T-helper 9 cell (primary cell): ENCODE measurements at places on chromosomes 5 and 9.

- no peak for DNase-seq
These were observed 1043.4 kb upstream of the CDH10 start for GRCh38 chr5:25688156-25688555.

GRCh38 chr5:1524799-1525623, 1.3 kb upstream of the LPCAT1 start:
- DNase-seq, result no peak

DNA sequence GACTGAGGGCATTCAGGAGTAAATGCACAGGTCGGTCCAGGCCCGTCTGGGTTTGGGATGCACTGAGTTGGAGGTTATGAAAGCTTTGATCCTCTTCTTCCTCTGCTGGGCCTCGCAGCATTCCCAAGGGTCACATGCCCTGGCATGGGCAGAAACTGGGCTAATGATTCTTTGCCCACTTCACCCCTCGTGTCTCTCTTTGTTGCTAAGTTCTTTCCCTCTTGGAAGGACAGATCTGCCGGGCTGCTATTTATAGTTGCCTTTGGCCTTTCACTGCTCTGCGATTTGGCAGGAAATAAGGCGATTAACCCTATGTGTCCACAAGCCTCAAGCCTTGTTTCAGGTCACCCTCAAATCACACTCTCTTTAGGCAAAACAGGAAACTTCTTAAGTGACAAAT, 66.9 kb downstream of the ENTREP1 start:
- DNase-seq, result no peak

DNA sequence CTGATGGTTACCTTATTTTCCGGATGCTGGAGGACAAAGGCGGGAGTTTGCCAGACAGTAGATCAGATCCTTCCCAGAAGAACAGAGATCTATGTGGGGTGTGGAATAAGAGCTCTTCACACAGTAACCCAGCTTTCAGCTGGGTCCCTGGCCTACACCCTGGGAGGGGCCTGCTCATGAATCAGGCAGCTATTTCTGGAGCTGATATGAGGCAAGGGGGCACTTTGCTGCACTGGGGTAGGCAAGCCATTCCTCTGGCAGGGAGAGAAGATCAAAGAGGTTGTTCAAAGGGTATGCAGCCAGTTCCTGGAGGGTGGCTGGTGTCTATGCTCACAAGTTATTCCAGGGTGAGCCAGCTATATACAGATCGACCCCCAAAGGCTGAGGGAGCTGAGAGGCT, 48.6 kb downstream of the CYSTM1 start:
- DNase-seq, result no peak

DNA sequence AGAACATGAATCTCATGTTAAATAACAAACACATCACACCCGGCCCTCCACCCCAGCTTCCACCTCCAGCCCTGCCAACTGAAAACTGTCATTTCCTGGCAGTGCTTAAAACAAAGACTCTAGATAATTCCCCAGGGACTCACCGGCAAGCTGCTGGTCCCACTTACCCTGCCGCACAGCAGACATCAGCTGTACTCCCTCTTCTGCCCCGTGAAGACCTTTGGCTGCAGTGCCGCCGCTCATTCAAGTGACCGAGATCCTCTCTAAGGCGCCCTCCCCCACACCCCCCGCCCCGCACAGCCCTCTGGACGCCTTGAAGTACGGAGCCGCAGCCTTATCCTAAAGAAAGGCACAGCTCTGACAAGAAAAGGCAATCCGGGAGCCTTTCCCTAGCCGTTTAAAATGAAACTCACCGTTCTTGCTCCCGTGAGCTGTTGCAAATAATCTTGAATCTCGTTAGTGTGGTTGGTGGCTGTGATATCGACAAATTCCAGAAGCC, 434 bp downstream of the GLRX start:
- DNase-seq, result peak; percentile 25

DNA sequence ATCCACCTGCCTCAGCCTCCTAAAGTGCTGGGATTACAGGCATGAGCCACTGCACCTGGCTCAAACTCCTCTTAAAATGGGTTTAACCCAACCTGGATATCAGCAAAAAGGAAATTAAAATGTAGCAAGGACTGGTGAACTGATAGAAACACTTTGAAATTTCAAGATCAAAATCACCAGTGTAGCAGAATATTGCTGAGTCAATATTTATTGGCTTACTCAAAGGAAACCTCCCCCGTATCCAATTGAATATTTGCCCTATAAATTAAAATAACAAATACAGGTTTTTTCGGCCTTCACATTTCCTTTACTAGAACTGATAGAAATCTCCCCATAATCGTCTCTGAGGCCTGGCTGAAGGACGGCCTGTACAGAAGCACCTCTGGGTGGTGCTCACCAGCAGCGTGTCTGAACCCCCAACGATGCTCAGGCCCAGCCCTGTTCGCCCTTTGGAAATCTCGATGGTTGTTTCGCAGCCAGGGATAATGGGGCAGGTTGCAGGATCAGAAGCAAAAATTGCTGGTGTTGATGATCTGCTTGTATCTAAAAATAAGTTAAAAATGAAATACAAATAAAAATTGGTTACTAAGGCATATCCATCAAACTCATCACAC, 156.6 kb downstream of the MPDZ start:
- no peak for DNase-seq

GRCh38 chr5:14357851-14358250, 214.7 kb downstream of the TRIO start:
- DNase-seq, result no peak

DNA sequence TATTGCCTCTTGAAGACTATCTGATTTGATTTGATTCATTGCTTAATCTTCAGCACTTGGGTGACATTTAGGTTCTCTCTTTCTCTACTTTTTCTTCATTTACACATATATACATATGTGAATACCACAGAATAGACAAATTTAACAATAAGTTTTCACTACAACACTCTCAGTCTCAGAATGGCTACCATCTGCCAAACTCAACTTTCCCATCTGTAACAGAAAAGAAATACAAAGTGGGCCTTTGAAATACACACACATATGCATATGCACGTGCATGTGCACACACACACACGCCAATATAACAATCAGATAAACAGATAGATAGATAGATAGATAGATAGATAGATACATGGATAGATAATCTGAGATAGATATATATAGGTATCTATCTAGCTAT, 762.8 kb upstream of the NUDT12 start:
- no peak for DNase-seq

GRCh38 chr5:14035859-14036503, 91.5 kb upstream of the DNAH5 start:
- no peak for DNase-seq

- DNase-seq, result peak; percentile 44
These were observed 29.0 kb downstream of the SARDH start for GRCh38 chr9:133709015-133709611.

DNA sequence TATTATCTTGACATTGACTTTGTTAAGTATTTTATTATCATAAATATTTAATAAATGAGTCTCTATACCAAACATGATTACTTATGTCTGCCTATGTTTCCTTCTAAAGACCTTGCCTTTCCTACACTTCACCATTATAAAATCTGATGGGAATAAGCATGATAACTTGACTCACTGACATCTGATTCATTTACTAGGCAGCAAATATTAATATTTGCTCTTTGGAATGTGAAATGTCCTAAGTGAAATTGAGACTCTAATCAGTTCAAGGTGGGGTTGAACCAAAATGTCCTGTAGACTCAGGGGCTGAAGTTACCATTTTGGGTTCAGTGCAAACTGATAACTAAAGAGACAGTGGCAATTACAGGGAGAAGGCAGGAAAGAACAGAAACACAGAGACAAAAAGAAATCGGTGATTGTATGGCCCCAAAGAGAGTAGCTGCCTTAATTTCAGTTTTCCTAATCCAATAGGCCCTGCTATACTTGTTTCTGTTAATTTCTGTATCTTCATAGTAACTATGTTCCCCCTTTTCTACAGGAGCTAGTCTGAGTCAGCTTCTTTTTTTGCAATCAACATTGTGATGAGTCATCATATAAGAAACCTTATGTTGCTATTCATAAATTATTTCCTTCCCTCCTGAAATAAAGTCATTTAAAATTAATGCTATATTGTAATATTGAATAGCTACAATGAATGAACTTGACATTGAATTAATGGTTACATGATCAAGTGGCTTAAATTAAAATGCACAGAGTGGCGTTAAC, 296.8 kb downstream of the PDE4D start:
- DNase-seq, result no peak

GRCh38 chr9:120307599-120307998, 272.4 kb downstream of the CDK5RAP2 start:
- no peak for DNase-seq

- no peak for DNase-seq
These were observed 118.2 kb downstream of the ADAMTS6 start for GRCh38 chr5:65363499-65363898.

GRCh38 chr9:137333016-137333671, 31.1 kb upstream of the NRARP start:
- no peak for DNase-seq

DNA sequence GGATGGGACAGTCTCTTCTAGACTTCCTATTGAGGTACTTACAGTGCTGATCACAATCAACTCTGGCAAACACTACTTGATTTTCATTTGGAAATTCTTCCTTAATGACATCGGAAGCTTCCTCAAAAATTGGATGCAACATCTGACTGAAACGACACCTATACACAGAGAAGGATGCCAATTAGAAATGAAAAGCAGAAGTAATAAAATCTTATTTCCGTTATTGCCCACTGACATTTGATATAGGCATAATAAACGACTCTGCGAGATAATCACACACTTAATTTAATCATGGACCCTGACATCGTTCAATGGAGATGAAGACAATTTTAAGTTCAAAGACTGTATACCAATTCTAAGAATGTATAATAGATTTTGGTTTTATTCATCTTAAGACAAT, 46.4 kb downstream of the ERP44 start:
- DNase-seq, result no peak

- DNase-seq, result no peak
These were observed 186.9 kb downstream of the RGS3 start for GRCh38 chr9:113650207-113651131.

DNA sequence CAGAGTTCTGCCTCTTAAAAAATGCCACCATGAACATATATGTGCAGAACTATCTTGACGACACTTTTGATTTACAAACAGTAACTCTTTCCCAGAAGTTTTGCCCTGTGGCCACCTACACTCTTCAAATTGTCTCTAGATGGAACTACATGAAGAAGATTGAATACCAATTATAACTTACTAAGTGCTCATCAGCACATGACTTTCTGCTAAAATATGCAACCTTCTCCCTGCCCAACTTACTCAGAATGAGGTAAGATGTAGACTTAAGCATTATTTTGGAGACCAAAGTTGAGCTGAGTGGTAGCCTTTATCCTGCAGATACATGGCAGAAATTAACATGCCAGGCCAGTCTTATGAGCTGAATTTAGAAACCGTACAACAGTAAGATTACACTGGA, 105.4 kb downstream of the SEMA5A start:
- DNase-seq, result no peak

DNA sequence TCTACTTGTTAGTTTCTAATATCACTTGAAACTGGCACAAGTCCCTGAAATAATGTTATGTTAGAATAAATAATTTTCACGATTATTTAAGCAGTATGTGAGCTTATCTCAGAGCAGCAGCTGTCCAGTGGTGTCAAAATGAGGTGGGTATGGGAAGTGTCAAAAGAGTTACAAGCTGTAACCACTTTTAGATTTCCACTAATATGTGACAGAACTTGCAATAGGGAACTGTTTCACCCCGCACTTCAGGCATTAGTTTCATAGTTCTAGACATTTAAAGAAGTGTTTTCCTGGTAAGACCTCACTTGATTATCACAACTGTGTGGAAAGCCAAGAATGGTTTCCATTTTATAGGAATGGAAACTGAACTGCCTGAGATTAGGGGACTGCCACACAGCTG, 2.9 kb upstream of the ISCA1 start:
- DNase-seq, result no peak

- DNase-seq, result no peak
These were observed at the start of gene ANXA1 for GRCh38 chr9:73151653-73152542. ANXA1 (plus strand) TSS chr9:73151865; CDS start chr9:73158536, 6,671 bp downstream.

- DNase-seq, result no peak
These were observed 3.8 kb downstream of the ACTBL2 start for GRCh38 chr5:57478826-57479225.

- no peak for DNase-seq
These were observed 456.2 kb upstream of the DAB2 start for GRCh38 chr5:39880985-39881384.

GRCh38 chr5:3511934-3512333, 83.7 kb upstream of the IRX1 start:
- DNase-seq, result no peak

GRCh38 chr9:97487861-97488260, 13.6 kb upstream of the TMOD1 start:
- DNase-seq, result no peak

- no peak for DNase-seq
These were observed 35.7 kb downstream of the PCDHAC2 start for GRCh38 chr5:141001844-141002604.

GRCh38 chr9:99811172-99811571, 10.5 kb upstream of the NR4A3 start:
- no peak for DNase-seq
